ENCODE measurements at places on chromosomes 1 and 21. TPM values are rescaled to one million over a fixed set of nuclear protein-coding genes. Genes with fewer than 3 reads are reported as not detected.

S100A16 gene
- total RNA-seq: 72.8 TPM

DNAJC28 gene
- 2.7 TPM for total RNA-seq

SH2D1B gene
- 0.45 TPM for total RNA-seq

CELA2A gene
- 1.3 TPM for total RNA-seq

ILDR2 gene
- total RNA-seq: 0.42 TPM

CPLANE2 gene
- 6.4 TPM for total RNA-seq

BMP8A gene
- not detected for total RNA-seq

TMEM61 gene
- total RNA-seq: 5.6 TPM

GLRX2 gene
- total RNA-seq: 13.4 TPM

KIF17 gene
- total RNA-seq: 2.5 TPM

IGSF5 gene
- total RNA-seq: not detected

TNFSF4 gene
- total RNA-seq: 4.0 TPM

LCA5L gene
- total RNA-seq: 0.39 TPM

LAMB3 gene
- 0.84 TPM for total RNA-seq

CASQ2 gene
- 21.3 TPM for total RNA-seq

IVL gene
- not detected for total RNA-seq

NBPF20 gene
- total RNA-seq: 4.4 TPM

SPRR2G gene
- not detected for total RNA-seq

CCDC181 gene
- total RNA-seq: 0.97 TPM

GPR52 gene
- 6.5 TPM for total RNA-seq

SLC44A3 gene
- 3.3 TPM for total RNA-seq

TCP10L gene
- total RNA-seq: 1.4 TPM

JTB gene
- 84.8 TPM for total RNA-seq

CTSK gene
- total RNA-seq: 50.0 TPM

FCRL6 gene
- 1.7 TPM for total RNA-seq

C1QB gene
- total RNA-seq: 225 TPM

FMN2 gene
- 0.94 TPM for total RNA-seq

SELL gene
- 11.4 TPM for total RNA-seq

CHRNB2 gene
- total RNA-seq: not detected

NPL gene
- total RNA-seq: 16.1 TPM

PODN gene
- total RNA-seq: 152 TPM

COL18A1 gene
- total RNA-seq: 301 TPM

COL8A2 gene
- total RNA-seq: 48.5 TPM

TNFAIP8L2 gene
- total RNA-seq: 4.1 TPM

SLC9C2 gene
- not detected for total RNA-seq

NKAIN1 gene
- 0.30 TPM for total RNA-seq

CSDE1 gene
- total RNA-seq: 607 TPM
